ENCODE measurements at places on chromosomes 2 and 18. TPM values are rescaled to one million over a fixed set of nuclear protein-coding genes. Genes with fewer than 3 reads are reported as not detected.

Gene ZNF638
- total RNA-seq, result 198 TPM

Gene CNTNAP5
- total RNA-seq, result not detected

Gene WDPCP
- total RNA-seq, result 16.9 TPM

Gene ATAD2B
- total RNA-seq, result 22.2 TPM

Gene COLEC11
- not detected for total RNA-seq

Gene ZRANB3
- total RNA-seq, result 12.0 TPM

Gene ZDBF2
- total RNA-seq, result 20.9 TPM

Gene SP140L
- 18.9 TPM for total RNA-seq

Gene VPS4B
- 52.5 TPM for total RNA-seq

Gene SPATA3
- not detected for total RNA-seq

Gene HOXD9
- total RNA-seq, result 4.3 TPM

Gene GCG
- total RNA-seq, result not detected

Gene EVA1A
- 19.1 TPM for total RNA-seq

Gene TOGARAM2
- total RNA-seq, result under 0.01 TPM

Gene TEX44
- total RNA-seq, result not detected

Gene SLC9A4
- total RNA-seq, result not detected

Gene SAP130
- 8.6 TPM for total RNA-seq

Gene KCTD1
- total RNA-seq, result 7.7 TPM

Gene INSIG2
- total RNA-seq, result 30.1 TPM
